ENCODE measurements at places on chromosomes 2 and 18.

- no peak for DNase-seq
These were observed 169.2 kb upstream of the NCK2 start for GRCh38 chr2:105575499-105576025.

- no peak for DNase-seq
These were observed 3.1 kb upstream of the IAH1 start for GRCh38 chr2:9471206-9471605.

GRCh38 chr2:128640166-128640844, 321.6 kb upstream of the HS6ST1 start:
- DNase-seq = peak; percentile 26

GRCh38 chr18:13381331-13381730, 162.8 kb downstream of the LDLRAD4 start:
- DNase-seq = peak; percentile 58

- no peak for DNase-seq
These were observed 35.4 kb upstream of the REEP1 start for GRCh38 chr2:86372641-86373502.

DNA sequence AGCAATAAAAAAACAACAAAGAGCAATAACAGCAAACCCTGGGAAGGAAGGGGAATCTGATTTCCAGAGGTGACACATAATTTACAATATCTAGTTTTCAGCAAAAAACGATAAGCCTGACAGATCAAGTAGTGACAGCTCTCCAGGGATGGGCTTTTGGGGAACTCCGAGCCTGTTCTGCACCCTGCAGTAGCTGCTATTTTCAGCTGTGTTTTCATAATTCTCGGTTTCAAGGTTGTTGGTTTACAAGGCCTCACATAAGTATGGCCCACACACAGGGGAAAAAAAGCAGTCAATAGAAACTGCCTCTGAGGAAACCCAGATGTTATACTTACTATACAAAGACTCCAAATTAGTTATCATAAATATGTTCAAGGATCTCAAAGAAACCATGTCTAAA, 67.7 kb upstream of the CTLA4 start:
- no peak for DNase-seq

DNA sequence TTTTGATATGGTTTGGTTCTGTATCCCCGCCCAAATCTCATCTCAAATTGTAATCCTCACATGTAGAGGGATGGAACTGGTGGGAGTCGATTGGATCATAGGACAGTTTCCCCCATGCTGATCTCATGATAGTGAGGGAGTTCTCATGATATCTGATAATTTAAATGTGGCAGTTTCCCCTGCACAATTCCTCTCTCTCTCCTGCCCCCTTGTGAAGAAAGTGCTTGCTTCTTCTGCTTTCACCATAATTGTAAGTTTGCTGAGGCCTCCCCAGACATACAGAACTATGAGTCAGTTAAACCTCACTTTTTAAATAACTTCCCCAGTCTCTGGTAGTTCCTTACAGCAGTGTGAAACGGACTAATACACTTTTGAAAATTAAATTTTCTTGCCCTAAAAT, 12.3 kb upstream of the KCNJ3 start:
- DNase-seq = no peak

DNA sequence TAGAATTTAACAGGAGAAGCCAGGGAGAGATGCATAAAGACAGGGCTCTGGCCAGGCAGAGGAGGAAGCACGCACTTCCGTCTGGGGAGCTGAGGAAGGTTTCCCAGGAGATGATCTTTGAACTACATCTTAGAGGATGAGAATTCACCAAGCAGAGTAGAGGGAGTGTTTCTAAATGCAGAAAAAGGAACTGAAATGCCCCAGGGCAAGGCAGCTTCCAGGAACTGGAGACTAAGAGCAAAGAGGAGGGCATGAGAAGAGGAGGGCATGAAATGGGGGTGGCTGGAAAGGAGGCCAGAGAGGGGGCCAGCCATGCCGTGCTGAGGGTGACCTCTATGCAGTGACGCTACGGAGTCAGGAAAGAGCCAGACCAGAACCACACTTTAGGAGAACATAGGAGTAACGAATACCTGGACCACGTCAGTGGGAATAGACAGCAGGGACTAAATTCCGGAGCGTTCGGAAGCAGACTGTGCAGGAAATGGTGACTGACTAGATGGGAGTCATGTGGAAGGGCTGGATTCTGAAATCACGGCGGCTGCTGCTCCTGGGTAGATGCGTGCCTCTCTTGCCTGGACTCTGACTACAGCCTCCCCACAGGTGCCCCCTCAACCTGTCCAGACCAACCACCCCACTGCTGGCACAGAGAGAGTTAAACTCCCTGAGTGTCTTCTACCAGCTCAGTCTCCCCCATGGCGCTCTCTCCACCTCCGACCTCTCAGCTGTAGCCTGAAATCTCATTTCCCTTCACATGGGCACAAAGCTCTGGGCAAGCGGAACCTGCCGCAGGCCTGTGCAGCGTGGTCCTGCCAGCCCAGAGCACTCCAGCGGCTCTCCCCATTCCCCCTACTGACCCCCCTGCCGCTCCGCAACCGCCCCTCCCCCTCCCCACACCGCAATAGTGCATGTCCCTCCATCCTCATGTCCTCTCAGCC, 87.0 kb upstream of the RTN4 start:
- no peak for DNase-seq

- DNase-seq = no peak
These were observed 491.0 kb downstream of the SOX11 start for GRCh38 chr2:6183226-6183625.

GRCh38 chr2:237885931-237886684, 26.7 kb downstream of the RAMP1 start:
- no peak for DNase-seq

GRCh38 chr2:189608795-189609422, 28.3 kb upstream of the SLC40A1 start:
- DNase-seq = no peak

GRCh38 chr2:209685963-209686362, 85.7 kb upstream of the UNC80 start:
- no peak for DNase-seq
